Gastroesophageal sphincter (tissue), 4 donors: ENCODE measurements at places on chromosomes 11 and 22. TPM values are rescaled to one million over a fixed set of nuclear protein-coding genes. Genes with fewer than 3 reads are reported as not detected.

Gene MFRP
- not detected for total RNA-seq

Gene OR6A2
- total RNA-seq: 0.13 TPM

Gene OR8H3
- total RNA-seq: not detected

Gene ABCC8
- 0.62 TPM for total RNA-seq

Gene POU2AF2
- not detected for total RNA-seq

Gene RIC3
- total RNA-seq: 33.2 TPM

Gene IGF2
- total RNA-seq: 27.2 TPM

Gene PLA2G6
- total RNA-seq: 26.4 TPM

Gene SMIM35
- total RNA-seq: not detected

Gene OR10D3
- total RNA-seq: not detected

Gene SLC37A4
- total RNA-seq: 11.5 TPM

Gene ESAM
- 17.6 TPM for total RNA-seq

Gene SGSM1
- 1.8 TPM for total RNA-seq

Gene KCTD14
- total RNA-seq: 0.58 TPM

Gene HEPN1
- not detected for total RNA-seq

Gene TRIM48
- not detected for total RNA-seq

Gene ANO9
- total RNA-seq: not detected

Gene GLYATL1
- 3.9 TPM for total RNA-seq

Gene MOV10L1
- total RNA-seq: not detected

Gene NDUFV1
- 154 TPM for total RNA-seq

Gene PDGFB
- 27.9 TPM for total RNA-seq

Gene GDPD4
- not detected for total RNA-seq

Gene C1QTNF5
- total RNA-seq: 44.3 TPM

Gene NXPE4
- total RNA-seq: not detected

Gene VSIG10L2
- not detected for total RNA-seq

Gene ALDH3B2
- total RNA-seq: 3.4 TPM

Gene P2RY2
- total RNA-seq: 1.1 TPM

Gene C11orf65
- total RNA-seq: not detected

Gene MPEG1
- total RNA-seq: 15.3 TPM

Gene CSNK2A3
- total RNA-seq: 0.59 TPM
